Right lobe of liver (tissue), 6 donors: ENCODE measurements at places on chromosomes 2 and 18.

DNA sequence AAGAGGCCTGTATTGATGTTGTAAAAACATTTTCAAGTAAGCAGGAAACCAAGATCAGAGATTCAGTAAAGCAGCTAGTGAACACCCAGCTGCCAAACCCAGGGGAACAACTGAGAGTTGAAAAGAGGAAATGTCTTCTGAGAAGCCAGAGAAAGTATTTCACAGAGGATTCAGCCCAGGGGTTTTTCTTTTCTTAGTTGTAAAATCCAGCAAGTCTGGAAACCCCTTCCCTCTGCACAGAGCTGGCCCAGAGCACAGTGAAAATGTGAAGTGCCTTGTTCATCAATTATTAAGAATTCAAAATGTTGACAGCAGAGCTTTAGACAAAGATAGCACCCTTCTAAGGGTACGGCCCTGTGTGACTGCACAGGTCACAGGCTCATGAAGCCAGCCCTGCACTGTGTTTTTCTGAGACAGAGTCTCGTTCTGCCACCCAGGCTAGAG is 28.4 kb downstream of the AFF3 start:
- no peak for DNase-seq

DNA sequence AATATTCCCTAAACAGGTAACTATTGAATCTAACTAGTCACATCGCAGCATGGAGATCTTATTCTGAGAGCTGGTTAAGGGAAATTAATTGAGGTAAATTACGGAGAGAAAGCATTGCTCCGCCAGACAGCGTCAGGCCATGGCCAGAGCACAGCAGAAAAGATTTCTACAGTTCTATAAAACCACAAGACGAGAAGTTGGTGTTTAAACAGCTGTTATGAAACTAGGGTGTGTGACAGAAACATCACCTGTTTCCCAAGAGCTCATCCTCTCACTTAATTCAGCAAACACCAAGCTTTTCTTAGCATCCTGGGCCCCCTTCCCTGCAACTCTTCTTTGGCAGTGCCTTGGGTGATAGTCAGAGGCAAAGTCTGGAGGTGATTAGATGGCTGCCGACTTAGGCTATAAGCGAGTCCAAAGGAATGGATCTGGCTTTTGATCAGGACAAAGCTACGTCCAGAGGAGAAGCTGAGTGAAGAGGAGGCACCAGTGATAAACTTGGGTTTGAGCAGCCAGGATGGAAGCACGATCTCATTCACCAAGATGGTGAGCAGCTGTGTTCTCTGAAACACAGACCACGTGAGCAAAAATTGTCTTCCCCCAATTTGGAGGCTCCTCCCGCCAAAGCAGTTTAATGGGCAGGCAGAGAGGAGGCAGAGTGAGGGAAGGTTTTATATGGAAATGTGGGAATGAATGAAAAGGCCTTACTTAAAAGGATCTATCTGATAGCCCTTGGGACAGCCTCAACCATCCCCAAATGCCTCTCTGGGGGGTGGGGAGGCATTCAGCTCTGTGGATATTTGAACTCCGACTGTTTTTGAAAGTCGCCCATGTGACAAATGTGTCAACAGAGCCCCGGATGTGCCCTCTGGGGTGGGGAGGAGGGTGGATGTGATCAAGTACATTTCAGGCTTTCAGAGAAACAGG is 57.8 kb downstream of the PKDCC start:
- DNase-seq: peak; percentile 69

DNA sequence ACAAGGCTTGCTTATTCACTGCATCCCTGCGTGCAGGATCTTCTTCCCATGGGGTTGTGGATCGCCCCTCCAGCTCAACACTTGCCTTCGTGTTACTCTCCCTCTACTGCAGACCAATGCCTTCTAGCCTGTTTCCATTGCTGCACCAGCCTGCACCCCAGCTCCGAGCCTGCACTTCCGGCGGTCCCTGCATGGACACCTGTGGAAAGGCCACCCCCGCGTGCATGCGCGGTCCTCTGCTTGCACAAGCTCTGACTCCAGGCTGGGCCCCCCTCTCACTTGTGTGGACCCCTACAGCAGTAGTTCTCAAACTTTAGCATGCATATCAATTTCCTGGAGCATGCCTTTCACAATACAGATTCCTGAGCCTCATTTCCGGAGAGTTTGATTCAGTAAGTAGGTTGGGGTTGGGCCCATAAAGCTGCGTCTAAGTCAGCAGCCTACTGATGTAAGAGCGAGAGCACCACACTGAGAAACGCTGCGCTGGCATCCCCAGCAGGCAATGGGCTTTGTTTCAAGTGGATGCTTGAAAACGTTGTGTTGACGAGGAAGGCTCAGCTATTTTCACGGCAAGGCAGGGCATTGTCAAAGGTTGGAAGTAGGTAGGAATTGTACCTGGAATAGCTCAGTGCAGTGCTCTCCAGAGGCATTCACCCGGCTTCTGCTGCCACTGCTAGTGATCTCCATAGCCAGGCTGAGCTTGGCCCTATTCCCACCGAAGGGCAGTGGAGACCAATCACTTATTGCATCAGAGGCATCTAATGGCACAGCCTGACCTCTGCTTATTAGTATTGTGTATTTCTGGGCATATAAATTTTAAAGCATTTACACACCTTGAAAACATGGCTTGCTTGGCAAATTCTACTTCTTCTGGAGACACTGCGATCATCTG is 32.6 kb downstream of the CREG2 start:
- no peak for DNase-seq

- no peak for DNase-seq
Observed at GRCh38 chr2:209937893-209938292, 64.5 kb upstream of the RPE start.

DNA sequence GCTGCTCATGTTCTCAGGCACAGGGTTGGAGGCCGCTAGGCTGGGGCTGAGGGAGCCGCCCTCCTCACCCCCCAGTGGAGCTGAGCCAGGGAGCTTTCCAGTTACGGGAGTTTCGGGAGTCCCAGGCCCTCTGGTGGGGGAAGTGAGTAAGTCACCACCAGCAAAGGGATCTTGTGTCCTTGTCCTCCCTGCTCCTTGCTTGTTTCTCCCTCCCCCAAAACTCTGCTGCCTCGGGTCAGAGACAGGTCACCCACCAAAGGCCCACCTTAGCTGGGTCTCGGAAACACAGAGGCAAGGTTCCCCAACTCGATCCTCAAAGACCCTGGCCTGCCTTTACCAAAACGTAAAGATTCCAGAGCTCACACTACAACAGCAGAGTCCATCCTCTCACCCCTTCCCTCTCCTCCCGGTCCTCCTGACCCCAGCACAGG is 60.5 kb upstream of the POMC start:
- no peak for DNase-seq

- DNase-seq: no peak
Observed at GRCh38 chr2:147451902-147452515, 392.8 kb upstream of the ACVR2A start.

GRCh38 chr2:85001595-85001994 is 30.6 kb downstream of the KCMF1 start:
- DNase-seq: no peak

DNA sequence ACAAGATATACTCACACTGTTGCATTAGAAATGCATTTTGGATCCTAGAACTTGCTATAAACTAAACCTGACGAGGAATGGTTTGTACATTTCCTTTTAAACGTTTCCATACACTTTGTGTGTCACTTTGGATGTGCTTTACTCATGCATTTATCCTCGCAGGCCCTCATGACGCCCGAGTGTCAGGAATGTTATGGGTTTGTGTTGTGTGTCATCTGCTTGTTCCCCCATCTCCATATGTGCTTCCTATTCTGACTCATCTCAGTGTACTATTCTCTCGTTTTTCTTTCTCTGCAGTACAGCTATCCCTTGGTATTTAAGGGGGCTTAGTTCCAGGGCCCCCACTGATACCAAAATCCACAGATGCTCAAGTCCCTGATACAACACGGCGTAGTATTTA is 121.5 kb upstream of the RASGRP3 start:
- DNase-seq: no peak

DNA sequence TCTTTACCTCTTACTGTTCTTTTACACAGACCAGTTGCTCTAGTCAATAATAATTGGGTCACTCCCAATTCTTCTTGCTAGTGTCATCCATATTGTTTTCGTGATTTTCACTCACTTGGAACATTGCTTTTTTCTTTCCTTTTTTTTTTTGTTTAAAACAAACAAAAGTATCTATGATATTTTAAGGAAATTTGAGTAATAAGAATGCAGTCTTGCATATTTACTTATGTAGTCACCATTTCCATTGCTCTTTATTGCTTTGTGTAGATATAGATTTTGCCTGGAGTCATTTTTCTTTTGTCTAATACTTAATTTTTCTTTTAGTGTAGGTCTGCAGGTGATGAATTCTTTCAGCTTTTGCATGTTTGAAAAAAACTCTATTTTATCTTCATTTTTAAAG is 71.9 kb downstream of the WDR7 start:
- no peak for DNase-seq

DNA sequence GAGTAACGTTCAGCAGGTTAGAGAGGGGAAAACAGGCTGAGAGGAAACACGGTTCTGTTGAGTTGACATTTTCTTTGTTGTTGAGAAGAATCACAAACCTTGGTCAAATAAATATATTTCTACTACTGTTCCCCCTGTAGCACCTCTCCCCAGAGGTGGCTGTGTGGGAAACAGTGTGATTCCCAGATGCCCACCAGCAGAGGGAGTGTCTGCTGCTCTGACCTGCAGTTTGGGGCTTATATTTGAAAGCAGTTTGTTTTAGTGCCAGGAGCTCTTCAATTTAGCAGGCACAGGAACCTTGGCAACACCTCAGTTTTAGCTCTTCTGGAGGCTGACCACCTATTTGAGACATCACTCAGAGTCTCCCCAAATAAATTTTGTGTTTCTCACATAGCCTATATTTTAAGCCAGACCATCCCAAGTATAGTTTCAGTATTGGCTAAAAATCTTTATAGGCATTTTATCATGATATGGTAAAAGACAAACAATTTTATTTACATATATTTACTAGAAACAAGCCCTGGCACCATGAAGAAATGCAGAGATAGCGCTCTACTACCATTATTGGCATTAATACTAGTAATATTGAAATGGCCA is 75.7 kb downstream of the PIK3C3 start:
- no peak for DNase-seq

- no peak for DNase-seq
Observed at GRCh38 chr2:109702250-109702985, 88.3 kb downstream of the SOWAHC start.

DNA sequence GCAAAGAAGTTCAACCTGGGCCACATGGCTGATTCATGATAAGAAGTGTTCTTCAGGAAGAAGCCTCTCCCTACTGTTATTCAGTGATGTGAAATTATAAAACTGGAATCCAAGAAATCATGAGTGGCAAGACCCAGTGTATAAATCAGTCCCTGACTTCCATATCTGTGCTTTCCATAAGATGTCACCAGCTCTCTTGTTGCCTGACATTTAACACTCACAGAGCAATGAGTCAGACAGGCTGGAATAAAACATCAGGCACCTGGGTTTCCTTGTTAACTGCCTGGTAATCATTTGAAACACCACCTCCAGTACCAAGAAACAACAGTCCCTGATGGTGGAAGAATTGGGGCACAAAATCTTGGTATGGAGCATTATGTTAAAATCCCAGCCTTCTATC is 76.1 kb downstream of the SCG2 start:
- no peak for DNase-seq

DNA sequence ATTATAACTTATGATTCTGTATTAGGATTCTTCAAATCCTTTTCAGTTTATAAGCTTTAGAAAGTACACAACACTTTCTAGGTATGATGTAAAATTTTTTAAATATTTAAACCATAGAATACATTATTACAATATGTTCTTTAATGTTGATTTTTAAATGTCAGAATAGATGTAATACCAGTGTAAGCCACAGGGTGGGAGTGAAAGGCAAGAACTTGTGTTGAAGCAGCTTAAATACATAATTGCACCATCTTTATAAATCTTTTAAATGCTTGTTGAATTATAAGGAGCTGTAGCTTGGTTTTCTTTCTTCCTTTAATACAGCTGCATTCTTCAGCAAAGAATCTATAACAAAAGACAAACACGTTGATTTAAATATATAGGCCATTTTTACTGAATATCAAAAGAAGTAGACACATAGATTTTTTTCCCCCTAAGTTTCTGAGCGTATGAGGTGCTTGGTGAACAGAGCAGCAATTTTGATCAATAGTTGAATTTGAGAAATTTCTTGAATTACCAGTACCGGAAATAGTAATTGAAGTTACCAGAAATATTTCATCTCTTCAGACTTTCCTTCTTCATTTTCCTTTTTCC is 63.0 kb downstream of the TANK start:
- no peak for DNase-seq

DNA sequence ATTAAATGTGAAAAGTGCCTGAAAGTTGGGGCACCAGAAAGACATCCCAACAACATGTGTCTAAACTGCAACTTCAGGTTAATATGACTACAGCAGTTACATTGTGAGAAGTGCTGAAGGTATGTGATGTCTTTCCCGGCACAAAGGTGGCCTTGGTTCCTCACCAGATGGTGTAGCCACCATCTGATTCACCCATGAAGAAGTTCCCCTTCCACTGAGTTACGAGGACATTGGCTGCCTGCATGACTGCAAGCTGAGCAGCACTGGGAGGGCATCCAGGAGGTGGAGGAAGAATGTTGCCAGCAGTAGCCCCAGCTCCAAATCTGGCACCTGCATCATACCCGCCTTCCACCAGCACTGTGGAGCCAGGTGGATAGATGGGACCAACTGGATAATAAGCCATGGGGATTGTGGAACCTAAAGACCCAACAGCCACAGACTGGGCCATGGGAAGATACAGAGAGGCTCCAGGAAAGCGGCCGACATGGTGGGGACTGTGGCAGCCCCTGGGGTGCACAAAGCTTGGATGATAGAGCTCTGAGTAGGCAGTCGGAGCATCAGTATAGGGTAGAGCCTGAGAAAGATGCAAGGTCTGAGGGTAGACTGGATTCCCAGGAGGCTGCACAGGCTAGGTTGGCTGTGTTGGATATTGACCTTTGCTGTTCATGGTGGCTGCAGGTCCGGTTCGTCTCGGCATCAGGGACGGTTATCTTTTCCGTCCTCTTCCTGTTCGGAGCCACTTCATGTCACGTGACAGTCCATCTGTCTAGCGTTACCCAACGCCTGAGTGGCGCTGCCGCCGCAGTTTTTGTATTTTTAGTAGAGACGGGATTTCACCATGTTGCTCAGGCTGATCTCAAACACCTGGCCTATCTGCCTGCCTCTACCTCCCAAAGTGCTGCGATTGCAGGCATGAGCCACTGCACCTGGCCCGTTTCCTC is 36.9 kb downstream of the SUMO1 start:
- DNase-seq: no peak

- no peak for DNase-seq
Observed at GRCh38 chr18:1658908-1659566, 754.4 kb downstream of the ADCYAP1 start.

GRCh38 chr2:179513181-179513580 is 248.5 kb upstream of the SESTD1 start:
- no peak for DNase-seq

DNA sequence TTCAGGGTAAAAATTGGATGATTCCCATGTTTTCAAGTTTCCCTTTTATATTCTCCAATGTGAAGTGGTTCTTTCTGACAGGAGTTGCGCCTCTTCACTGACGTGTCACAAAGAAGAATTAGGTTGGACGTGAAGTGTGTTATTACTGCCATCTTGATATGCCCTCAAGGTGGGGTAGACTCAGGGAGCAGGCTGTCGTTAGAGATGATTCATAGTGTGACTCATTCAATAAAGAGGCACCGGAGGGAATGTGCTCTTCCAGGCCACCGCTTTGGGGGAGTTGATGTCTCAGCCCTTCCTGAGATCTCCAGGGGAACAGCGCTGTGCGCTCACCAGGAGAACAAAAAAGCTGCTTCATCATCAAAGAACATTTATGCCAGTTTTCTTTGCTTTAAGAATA is 3.6 kb upstream of the DGKD start:
- no peak for DNase-seq

GRCh38 chr2:44902217-44903137 is 39.0 kb upstream of the SIX3 start:
- DNase-seq: no peak

- no peak for DNase-seq
Observed at GRCh38 chr18:75223687-75224347, 13.2 kb downstream of the TSHZ1 start.
